Retina (tissue), 1 donor: ENCODE measurements at places on chromosomes 11 and 22.

DNA sequence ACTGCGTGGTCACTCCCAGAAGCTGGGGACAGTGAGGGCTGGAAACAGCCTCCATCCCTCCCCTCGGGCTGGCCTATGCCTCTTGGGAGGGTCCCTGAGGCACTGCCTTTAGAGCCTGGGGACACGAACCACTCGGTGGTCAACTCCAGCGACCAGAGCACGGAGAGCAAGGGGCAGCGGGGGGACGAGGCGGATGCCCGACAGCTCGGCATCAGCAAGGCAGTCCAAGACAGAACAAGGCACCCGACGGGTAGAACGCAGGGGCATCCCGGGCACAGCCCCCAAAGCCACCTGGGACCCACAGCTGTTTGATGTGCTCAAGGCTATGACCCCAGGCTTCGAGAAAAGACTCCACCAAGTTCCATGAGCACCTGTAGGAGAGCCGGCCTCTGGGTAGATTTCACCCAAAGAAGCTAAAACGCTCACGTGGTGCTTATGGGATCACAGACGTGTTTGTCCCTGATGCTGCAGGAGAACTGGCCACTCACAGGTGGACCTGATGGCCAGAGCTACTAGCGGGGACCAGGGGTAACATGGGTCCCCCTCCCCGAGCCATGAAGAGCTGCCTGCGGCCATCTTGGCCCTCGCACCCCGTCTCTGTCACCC, 510 bp upstream of the LSP1 start:
- DNase-seq, result no peak

DNA sequence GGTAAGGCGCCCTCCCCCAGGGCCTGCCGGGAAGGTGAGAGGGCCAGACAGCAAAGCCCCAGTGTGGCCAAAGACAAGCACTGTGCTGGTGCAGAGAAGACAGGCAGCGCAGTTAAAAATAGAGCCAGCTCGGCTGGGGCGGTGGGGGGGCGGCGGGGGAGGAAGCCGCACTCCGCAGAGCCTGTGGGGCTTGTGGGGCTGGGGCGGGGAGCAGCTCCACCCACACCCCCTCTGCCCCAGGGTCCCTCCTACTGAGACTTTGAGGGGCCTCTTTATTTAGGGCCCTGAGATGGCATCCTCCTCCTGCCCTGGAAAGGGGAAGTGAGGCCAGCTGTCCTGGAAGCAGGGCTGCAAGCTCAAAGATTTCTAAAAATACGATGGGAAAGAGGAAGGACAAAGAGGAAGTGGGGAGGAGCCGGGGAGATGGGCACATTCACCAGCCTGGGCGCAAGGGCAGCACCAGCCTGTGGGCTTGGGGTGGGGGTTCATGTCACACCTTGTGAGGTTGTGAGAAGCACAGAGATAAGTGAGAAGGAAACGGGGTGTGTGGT, 2.6 kb downstream of the CYTH4 start:
- DNase-seq, result no peak

GRCh38 chr11:106409671-106410070, 332.2 kb downstream of the AASDHPPT start:
- no peak for DNase-seq

DNA sequence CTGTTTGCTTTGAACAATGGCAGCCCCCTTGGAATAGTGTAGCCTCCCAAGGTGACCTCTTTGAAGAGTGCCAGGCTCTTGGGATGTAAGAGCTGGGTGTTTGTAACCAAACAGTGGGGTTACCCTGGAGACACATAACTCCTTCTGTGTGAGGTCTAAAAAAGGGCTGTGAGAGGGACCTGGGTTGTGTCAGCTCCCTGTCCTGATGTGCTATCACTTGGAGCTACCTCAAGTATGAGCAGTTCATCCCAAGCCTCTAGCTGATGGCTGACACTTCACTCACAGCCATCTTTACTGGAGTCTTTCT, 40.2 kb downstream of the TSPAN18 start:
- no peak for DNase-seq

- no peak for DNase-seq
Measured at GRCh38 chr22:39291523-39291922, 27.9 kb downstream of the RPL3 start.
